ENCODE measurements at places on chromosomes 12 and 14. TPM values are rescaled to one million over a fixed set of nuclear protein-coding genes. Genes with fewer than 3 reads are reported as not detected.
A peak's percentile ranks its signal among the peaks of the same experiment; 100 is the strongest.

The B4GALNT1 gene
- 4.4 TPM for total RNA-seq

- no peak for DNase-seq
- H3K36me3 ChIP-seq: no peaks in the 10 kb centered on the region
- no peak overlapping the region for H3K27ac ChIP-seq
- H3K27me3 ChIP-seq: no peaks in the 10 kb centered on the region
- H3K4me1 ChIP-seq: no peaks in the 10 kb centered on the region
- no peak overlapping the region for H3K4me3 ChIP-seq
Observed at GRCh38 chr12:43951286-43951685, 115.4 kb downstream of the TMEM117 start.

- no peak overlapping the region for H3K4me3 ChIP-seq
- H3K27me3 ChIP-seq: no peaks in the 10 kb centered on the region
- peak overlapping the region; percentile 85 for H3K27ac ChIP-seq
- no peaks in the 10 kb centered on the region for H3K4me1 ChIP-seq
- no peak for DNase-seq
- peaks cover 11% of the 10 kb centered on the region for H3K36me3 ChIP-seq
Observed at GRCh38 chr14:102504328-102504999, 5.1 kb downstream of the ANKRD9 start.

GRCh38 chr12:113027726-113028125 lies 28.8 kb upstream of the DTX1 start:
- no peaks in the 10 kb centered on the region for H3K4me1 ChIP-seq
- no peaks in the 10 kb centered on the region for H3K27me3 ChIP-seq
- H3K4me3 ChIP-seq: no peak overlapping the region
- DNase-seq: no peak
- H3K36me3 ChIP-seq: no peaks in the 10 kb centered on the region

GRCh38 chr12:120249875-120250795 lies 15.4 kb downstream of the PXN start:
- H3K4me1 ChIP-seq: peaks cover 2% of the 10 kb centered on the region
- peak overlapping the region; percentile 4 for H3K4me3 ChIP-seq

DNA sequence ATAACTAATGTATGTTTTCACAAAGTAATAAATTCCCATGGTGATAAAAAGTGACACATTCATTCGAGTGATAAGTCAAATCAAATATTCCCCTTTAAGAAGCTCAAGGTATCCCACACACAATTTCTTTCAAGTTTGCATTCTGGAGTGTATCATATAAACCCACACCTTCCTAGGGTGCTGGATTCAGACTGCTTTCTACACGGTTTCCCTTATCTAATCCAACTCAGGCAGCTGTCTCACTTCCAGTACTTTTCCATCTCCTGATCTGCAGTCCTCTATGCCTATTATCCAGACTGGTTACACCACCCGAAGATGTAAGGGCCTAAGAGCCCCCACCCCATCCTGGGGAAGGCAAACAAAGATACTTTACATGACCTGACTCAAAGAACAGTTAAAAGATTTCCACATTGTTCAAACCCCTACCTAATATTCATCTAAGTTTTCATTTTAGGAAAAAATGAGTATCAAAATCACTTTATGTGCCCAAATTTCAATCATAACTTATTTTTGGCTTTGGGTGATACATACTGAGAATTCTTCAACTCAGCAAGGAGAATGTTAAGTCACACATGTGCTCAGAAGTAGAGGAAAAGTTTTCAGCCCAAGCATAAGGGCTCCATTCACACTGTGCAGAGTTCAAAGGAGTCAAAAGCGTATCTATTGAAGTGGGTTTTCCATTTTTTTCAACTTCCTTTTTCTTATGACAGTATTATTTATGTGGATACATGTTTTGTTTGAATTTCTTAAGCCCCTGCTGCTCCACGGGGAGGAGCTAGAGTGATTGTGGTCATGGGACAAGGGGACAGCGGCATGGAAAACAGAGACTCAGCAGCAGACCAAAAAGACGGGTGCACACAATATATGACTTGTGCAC lies 41.8 kb downstream of the CORO1C start:
- H3K27me3 ChIP-seq: no peaks in the 10 kb centered on the region
- peaks cover 90% of the 10 kb centered on the region for H3K4me1 ChIP-seq
- peak overlapping the region; percentile 96 for H3K27ac ChIP-seq
- no peak overlapping the region for H3K4me3 ChIP-seq

- H3K27me3 ChIP-seq: no peaks in the 10 kb centered on the region
- no peak for DNase-seq
- no peak overlapping the region for H3K4me3 ChIP-seq
Observed at GRCh38 chr14:37992499-37992898, 215.2 kb upstream of the SSTR1 start.

DNA sequence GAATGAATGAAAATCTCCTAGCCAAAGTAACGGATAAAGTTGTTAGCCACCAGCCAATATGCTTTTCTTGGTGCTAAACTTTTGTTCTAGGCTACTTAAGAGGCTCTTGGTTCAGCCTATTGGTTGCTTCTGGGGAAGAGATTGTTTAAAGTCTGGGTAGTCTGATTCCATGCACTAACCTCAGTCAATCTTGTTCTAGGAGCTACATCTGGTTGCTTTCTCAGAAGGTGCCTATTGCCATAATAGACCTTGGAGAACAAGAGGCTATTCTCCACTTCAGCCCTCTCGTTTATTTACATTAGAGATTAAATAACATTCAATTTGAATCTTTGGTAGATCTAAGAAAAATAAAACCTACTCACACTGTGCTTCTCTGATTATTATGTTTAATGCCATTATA lies 40.8 kb upstream of the OTOGL start:
- H3K36me3 ChIP-seq: no peaks in the 10 kb centered on the region
- H3K4me3 ChIP-seq: no peak overlapping the region
- peaks cover 2% of the 10 kb centered on the region for H3K4me1 ChIP-seq
- no peaks in the 10 kb centered on the region for H3K27me3 ChIP-seq
- H3K27ac ChIP-seq: no peak overlapping the region
- no peak for DNase-seq
